ENCODE measurements at places on chromosomes 4 and X.

GRCh38 chr4:127113844-127114362 is 518.9 kb upstream of the INTU start:
- no peak for DNase-seq

GRCh38 chr4:9903317-9903716 is 118.0 kb downstream of the SLC2A9 start:
- no peak for DNase-seq

DNA sequence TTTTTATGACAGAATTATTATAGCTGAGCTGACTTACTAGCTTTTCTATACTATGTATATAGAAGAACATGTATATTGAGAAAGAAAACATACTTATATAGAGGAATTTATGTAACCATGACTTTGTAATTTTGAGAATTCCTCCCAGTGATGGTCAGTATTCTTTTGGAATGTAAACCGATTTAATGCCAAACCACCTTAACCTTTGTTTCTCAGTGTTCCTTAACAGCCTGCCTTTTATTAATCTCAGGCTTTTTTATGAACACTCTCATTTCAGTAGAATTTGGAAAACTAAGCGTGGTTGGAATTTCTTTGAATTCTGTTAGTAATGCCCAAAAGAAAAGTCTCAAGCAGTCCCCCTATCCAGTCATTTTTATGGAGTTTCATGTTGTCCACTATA is 47.0 kb downstream of the MOSPD2 start:
- no peak for DNase-seq

- DNase-seq: no peak
These were observed 52.1 kb upstream of the CDKN2AIP start for GRCh38 chr4:183392377-183392776.

- peak; percentile 31 for DNase-seq
These were observed 586.7 kb downstream of the GBA3 start for GRCh38 chr4:23279377-23279986.

DNA sequence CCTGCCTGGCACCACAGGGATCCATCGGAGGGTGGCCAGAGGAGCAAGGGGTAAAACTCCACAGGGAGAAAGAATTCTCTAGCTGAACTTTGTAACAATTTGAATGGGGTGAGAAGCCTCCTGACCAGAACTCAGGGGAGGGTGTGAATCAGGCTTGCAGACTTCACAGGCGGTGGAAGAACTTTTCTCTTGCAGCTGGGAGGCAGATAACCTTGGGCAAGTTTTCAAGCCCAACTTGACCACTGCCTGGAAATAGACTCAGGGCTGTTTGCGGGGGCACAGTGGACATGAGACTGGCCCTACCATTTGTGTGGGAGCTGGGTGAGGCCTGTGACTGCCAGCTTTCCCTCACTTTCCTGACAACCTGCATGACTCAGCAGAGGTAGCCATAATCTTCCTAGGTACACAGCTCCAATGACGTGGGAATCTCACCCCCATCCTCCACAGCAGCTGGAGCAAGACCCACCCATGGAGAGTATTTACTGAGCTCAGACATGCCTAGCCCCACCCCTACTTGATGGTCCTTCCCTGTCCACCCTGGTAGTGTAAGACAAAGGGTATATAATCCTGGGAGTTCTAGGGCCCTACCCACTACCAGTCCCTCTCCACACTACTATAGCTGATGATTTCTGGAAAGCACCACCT is 210.0 kb upstream of the AGTR2 start:
- DNase-seq: peak; percentile 27

GRCh38 chr4:128846063-128846462 is 36.6 kb downstream of the JADE1 start:
- DNase-seq: no peak

GRCh38 chr4:137635601-137636000 is 103.3 kb upstream of the PCDH18 start:
- no peak for DNase-seq

DNA sequence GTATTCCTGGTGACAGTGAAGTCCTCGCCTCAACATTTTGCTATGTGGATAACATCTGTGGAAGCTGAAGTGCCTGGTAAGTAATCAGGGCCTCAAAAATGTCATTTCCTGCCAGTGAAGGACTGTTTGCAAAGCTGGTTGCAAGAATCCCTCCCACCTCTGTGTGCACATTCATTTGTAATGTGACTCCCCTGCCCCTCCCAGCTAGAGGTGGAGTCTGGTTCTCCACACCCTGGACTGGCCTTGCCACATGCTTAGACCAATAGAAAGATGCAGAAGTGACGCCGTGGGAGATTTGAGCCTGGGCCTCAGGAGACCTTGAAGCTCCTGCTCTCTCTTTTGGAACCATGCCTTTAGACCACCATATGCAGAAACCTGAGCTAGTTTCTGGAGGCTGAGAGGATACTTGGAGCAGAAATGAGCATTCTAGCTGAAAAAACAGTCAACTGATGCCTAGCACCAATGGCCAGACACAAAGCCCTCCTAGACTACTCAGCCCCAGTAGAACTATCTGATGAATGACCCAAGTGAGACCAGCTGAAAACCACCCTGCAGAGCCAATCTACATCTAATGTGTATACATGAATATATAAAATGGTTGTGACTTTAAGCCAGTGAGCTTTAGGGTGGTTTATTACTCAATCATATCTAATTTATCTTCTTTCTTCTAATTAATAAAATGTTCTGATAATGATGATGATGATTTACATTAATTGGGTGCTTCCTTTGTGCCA is 47.8 kb upstream of the CRMP1 start:
- peak; percentile 77 for DNase-seq

GRCh38 chr4:166293556-166293955 is 420.5 kb downstream of the TLL1 start:
- DNase-seq: no peak

GRCh38 chr4:173909294-173909693 is 374.2 kb downstream of the FBXO8 start:
- no peak for DNase-seq

- no peak for DNase-seq
These were observed 244.0 kb upstream of the GATB start for GRCh38 chr4:152004801-152005200.

GRCh38 chr4:164770010-164770724 is 16.2 kb downstream of the SMIM31 start:
- DNase-seq: no peak

- no peak for DNase-seq
These were observed 4.6 kb downstream of the BGN start for GRCh38 chrX:153499341-153499740.

GRCh38 chr4:17966312-17966711 is 55.2 kb downstream of the LCORL start:
- DNase-seq: no peak

- DNase-seq: peak; percentile 79
These were observed 43.4 kb downstream of the SHROOM2 start for GRCh38 chrX:9829308-9830267.

DNA sequence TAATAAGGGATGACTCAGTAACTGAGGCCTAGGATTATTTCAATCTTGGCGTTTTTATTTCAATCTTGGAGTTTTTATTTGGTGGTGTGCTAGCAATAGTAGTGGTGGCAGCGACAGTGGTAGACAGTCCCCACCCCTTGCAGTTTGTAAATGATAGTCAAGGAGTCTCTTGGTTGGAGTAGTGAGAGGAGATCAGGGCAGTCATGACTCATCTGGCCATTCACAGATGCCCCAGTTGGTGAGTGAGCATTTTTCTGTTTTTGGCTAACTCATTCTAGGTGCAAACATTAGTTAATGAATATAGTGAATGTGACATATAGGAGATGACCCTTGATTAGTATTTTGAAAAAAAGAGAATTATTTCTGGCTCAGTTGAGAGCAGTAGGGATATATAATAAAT is 93.5 kb upstream of the ADAD1 start:
- peak; percentile 7 for DNase-seq

GRCh38 chr4:152417673-152418072 is 118.2 kb downstream of the FBXW7 start:
- no peak for DNase-seq

DNA sequence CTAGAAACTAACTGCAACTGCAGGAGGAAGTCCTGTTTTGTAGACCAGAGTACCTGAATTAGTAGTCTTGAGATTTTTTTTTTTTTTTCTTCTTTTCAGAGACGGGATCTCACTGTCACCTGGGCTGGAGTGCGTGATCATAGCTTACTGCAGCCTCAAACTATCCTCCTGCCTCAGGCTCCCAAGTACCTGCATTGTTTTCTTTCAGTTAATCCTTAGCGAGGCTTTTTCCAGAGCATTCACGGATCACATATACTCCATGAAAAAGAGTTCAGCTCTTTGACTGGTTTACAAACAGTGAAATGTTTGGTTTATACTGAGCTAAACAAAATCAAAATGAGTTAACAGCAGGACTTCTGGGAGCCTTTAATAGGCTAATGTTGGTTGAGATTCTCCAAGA is 45.8 kb downstream of the KLHL15 start:
- DNase-seq: no peak
